Fibroblast of skin of right quadriceps (primary cell): ENCODE measurements at places on chromosomes 13 and 19.

DNA sequence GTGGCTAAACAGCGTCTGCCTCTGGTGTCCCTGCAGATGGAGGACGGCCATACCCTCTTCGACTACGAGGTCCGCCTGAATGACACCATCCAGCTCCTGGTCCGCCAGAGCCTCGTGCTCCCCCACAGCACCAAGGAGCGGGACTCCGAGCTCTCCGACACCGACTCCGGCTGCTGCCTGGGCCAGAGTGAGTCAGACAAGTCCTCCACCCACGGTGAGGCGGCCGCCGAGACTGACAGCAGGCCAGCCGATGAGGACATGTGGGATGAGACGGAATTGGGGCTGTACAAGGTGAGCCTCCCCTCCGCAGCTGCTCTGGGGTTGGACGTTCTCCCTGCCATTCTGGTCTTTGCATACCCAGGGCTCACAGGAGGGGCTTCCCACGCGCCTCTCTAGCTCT is 19.9 kb downstream of the UHRF1 start:
- no peak for DNase-seq

DNA sequence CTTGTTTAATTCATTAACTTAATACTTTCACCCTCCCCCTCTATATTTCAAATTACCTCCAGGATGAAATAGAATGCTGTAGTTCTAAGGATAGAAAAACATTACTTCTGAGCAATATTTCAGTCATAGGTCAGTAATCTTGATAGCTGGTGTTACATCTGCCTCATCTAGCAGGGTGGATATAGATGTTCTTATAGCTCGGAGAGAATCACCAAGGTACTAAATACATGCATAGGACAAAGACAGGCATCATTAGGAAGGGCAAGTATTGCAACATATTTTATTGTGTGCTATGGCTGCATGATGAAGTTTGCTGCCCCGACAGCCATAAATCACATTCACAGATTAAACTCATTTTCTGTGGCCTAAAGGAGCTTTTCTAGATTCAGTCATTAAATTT is 601.0 kb downstream of the FGF9 start:
- no peak for DNase-seq

DNA sequence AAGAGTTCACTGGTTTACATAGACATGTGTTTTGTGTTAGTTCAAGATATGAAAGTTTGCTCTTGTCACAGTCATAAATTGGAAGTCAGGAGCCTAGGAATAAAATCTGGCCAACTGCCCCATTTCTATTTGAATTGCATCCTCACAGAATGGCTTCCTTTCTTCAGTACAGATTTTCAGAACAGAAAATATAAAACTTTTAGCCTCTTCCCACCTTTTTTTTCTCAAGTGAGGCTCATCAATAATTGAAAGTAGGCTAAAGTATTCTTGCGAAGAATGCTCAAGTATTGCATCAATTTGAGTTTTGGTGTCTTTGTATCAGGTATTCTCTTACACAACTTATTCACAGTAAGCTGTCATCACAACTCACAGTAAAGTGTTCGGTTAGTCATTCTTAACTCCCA is 802.7 kb downstream of the PCDH9 start:
- peak; percentile 64 for DNase-seq

DNA sequence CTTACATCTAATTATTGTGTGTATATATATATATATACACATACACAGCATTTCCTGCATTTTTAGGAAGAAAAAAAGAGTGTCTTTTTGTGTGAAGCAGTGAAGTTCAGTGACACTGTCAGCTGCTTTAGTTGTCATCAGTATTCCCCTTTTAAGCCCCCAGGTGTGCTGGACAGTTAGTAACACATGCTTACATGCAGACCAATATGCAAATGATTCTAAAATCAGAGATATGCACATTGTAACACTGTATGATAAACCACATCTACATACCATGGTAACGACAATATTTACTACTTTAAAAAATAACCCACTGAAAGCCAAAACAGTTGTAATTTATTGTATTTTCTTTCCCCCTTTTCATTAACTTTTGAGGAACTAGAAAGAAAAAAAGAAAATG is 16.8 kb downstream of the LHFPL6 start:
- no peak for DNase-seq

- peak; percentile 1 for DNase-seq
Measured at GRCh38 chr13:61415058-61415721, 459 bp downstream of the PCDH20 start.

DNA sequence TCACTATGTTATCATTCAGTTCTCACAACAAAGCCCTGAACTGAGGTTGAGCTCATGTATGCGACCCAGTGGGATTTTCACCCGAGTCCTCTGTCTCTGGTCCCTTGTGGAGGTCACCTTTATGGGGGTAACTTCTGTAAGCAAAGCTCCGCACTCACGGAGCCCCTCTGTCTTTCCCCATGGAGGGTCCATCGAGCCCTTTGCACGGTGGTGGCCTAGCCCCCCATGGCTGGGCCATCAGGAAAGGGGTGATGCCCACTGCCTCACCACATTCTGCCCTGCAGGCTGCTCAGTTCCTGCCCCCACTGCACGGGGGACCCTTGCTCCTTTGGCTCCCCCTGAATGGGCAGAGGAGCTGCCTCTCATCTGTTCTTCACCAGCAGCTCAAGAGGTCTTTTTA is 39.6 kb downstream of the CHST8 start:
- no peak for DNase-seq

- DNase-seq: peak; percentile 39
Measured at GRCh38 chr19:2337329-2337707, 8.8 kb downstream of the SPPL2B start.

- no peak for DNase-seq
Measured at GRCh38 chr13:28820099-28821051, at the start of gene MTUS2. Gene MTUS2, plus strand, starts transcription at chr13:28820339.

DNA sequence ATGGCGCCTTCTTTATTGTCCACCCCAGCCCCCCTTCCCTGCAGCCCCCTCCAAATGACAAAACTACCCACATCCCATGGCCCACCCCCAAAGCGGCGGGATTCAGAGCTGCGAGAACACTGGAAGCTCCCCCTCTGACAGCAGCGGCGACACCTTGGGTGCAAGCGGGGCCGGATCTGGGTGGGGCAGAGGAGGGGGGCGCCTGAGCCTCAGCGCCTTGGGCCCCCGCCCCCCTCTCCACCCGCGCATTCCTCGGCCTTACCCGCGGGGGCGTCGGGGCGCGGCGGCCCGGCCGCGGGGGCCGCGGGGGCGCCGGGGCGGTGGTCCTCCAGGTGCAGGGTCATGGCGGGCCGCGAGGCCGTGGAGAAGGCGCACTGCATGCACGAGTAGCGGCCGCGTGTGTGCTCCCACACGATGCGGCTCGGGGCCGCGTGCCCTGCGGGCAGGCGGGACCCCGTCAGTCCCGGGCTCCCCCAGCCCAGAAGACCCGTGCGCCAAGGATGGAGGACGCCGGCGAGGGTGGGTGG is 3.3 kb downstream of the ZNF414 start:
- DNase-seq: no peak

DNA sequence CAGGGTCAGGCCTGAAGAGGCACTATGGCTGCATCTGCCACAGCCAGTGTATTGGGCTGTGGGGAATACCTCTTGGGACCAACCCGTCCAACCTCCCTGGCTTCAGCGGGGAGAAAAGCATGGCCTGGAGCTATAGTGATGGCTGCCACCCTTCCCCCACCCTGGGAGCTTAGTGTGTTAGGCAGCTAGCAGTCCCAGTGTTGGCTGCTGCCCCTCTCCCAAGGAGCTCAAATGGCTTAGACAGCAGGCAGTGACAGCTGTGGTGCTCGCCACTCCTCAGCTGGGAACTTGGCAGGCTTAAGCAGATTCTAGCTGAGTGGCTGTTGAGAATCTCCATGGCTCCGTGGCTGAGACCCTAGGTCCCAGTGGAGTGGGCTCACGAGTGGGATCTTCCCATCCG is 19.7 kb downstream of the ACOD1 start:
- DNase-seq: no peak

DNA sequence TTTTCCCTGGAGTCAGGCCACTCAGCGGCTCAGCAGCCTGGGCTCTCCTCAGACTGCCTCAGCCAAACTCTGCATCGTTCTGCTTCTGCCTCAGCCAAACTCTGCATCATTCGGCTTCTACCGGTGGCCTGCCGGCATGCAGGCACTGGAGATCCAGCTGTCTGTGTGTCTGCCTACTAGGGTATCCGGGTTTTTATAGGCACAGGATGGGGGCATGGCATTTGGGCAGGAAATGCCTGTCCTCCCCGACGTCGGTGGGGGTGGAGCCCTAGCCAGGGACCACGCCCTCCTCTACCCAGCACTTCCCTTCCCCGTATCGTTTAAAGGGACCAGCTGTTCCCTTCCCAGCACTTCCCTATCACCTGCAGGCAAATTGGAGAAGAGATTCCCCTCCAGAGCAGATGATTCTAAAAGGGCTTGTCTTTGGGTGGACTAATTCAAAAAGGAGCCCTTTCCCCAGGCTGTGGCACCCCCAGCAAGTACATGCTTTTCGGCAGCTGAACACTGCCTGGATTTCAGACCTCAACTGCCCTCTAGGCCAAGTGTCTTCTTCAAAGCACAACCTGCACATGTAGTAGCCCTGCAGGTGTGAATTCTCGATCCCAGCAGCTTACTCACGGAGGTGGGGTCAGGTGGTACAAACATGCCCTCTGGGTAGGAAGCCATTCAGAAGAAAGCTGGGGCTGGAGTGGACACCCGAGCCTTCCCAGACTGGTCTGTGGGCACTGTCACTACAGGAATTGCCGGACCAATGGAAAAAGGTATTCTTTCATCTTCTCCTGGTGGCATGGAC is 25.4 kb upstream of the GPR12 start:
- peak; percentile 2 for DNase-seq

DNA sequence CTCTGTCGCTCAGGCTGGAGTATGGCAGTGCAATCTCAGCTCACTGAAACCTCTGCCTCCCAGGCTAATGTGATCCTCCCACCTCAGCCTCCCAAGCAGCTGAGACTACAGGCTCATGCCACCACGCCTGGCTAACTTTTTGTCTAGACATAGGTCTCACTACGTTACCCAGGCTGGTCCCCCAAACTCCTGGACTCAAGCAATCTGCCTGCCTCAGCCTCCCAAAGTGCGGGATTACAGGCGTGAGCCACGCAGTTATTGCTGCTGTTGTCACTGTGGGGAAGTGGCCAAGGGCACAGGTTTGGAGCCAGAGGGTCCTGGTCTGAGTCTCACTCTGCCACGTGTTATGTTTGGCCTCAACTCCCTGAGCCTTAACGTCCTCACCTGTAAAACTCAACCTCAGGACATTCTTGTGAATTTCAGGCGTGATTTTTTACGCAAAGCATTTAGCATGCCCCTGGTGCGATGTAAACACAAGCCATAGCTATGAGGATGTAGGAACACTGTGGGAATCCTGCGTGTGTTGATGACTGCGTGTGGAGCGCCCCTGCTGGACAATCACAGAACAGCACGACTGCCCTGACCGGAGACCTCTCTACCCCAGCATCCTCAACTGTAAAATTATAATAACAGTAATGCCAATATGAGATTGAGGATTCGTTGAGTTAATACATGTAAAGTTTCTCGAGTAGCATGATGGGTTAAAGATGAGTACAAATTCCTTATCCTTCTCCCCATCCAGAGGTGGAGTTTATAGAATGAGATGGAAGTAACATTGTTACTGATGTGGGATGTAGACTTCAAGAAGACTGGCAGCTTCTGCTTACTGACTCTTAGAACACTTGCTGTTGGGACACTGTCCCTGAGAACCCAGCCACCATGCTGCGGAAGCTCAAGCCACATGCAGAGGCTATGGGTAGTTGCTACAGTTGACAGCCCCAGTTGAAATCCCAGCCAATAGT is 41.8 kb upstream of the PNMA8B start:
- peak; percentile 25 for DNase-seq

- DNase-seq: no peak
Measured at GRCh38 chr19:5224480-5224879, 116.1 kb downstream of the PTPRS start.

DNA sequence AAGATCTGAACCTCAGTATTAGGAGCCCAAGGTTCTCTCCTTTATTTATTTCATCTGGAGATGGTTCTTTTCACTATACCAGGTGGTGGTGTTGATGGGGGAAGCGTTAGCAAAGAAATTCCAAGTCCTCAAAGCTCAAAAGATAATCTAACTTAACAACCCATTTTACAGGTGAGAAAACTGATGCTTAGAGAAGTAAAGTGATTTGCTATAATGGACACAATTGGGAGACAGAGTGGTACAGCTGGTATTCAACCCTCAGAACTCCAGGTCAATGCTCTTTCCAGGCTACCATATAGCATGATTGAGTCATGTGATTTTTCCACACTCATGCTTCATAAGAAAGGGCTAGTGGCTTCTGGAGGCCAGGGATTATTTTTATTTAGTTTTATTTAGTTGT is 25.0 kb upstream of the URAD start:
- no peak for DNase-seq

GRCh38 chr19:45657520-45658167 is 10.4 kb upstream of the GIPR start:
- DNase-seq: no peak

- DNase-seq: peak; percentile 8
Measured at GRCh38 chr19:15869109-15869555, 28.7 kb downstream of the CYP4F2 start.

DNA sequence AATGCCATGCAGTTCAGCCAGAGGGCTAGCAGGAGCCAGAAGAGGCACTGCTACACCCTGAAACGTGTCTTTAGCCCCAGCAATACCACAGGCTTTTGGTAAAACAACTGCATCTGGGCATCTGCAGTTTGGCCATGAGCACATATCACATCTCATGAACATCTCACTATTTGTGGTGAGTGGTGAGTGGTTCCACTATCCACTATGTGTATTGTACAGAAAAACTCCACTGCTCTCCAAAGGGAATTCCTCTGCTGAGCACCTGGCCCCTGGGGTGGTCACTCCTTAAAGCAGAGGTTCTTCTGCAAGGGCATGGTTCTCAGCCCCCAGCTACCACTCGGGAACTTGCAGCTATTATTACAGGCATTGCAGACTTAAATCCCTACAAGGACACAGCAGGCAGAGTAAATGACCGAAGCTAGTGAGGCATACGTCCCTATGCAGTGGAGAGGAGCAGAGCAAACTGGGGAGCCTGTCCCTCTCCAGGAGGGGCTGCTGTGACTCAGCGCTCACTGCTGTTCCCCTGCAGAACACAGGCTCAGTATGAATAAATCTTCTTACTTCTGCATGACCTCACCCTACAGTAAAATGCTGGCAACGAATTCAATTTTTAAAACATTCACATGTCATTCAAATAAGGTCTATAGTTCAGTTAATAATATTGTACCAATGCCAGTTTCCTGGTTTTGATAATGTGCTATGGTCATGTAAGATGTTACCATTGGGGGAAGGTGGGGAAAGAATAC is 332.4 kb upstream of the ZNF507 start:
- DNase-seq: no peak
